Activated T-cell treated with anti-CD3 and anti-CD28 coated beads, Interleukin-2, amount 50 U/mL, for 48 hours (primary cell): ENCODE measurements at places on chromosomes 12 and 14.

- no peak for DNase-seq
Observed at GRCh38 chr14:63134801-63135200, 69.4 kb upstream of the RHOJ start.

- peak; percentile 77 for DNase-seq
Observed at GRCh38 chr14:35416108-35416750, 11.7 kb upstream of the NFKBIA start.

DNA sequence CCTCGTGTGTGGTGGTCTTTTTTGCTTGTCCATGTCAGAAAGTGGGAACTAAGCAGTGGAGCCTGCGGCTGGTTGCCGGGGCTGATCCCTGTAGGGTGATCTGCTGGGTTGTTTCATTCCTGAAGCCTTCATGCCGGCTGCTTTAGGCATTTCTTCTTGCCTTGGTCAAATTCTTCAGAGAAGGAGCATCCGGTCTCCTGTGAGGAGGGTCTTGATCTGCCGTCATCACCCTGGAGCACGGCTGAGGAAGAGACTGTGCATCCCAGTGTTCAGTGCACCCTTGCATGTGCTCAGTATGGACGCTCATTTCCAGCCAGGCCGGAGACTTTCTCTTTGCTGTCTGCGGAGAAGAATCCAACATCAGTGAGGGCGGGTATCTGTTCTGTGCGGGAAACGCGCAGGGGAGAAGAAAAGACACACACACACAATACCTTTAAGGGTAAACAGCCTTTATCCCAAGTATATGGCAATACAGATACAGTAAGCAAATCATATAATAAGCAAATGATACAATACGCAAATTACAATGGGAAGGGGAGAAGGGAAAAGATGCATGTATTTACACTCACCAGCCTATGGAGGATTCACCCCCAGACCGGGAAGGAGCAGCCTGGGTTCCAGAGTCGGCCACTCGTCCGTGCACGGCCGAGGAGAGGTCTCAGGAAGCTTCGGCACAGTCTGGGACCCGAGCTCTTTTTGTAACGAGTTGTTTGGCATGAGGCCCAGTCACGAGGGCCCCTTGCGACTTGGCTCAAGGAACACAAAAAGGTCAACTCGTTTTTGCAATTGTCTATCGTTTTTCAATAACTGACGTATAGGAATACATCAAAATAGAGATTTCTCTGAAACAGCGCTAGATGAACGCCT lies 1366.8 kb upstream of the TMEM132C start:
- DNase-seq, result no peak

GRCh38 chr14:36057452-36058116 lies 118.9 kb downstream of the PTCSC3 start:
- DNase-seq, result no peak

GRCh38 chr12:67355428-67356379 lies 86.5 kb downstream of the CAND1 start:
- no peak for DNase-seq

DNA sequence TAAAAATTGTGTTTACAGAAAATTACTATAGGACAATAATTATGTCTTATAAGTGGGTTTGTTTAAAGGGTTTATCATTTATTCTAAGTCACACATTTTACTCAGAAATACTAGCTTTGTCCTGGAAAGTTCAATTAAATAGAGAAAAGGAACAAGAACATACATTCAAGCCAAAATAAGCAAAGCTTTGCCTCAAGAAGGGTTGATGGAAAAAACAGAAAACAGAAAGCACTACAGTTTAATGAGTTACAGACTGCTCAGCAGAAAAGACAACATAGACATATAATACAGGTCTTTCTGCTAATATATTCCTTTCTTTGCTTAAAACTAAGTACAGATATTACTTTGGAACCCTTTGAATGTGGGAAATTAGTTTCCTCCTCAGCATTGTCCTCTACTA lies 703.0 kb upstream of the LRFN5 start:
- DNase-seq, result no peak

DNA sequence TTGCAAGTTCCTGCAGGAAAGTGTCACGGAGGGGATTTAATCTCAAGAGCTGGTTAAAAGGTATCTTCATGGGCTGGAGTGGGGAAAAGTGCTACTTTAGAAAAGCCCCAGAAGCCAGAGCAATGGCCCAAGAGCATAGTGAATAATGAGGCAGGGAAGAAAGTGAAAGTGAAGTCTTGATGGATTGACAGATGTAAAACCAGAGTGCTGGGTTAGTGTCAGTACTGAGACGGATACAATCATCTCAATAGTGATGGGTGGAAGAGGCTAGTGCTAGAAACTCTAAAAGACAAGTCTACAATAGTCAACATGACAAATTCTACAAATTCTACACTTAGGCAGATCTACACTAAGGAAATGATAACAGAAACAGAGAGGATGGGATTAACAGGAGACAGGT lies 68.1 kb downstream of the CIT start:
- no peak for DNase-seq

- no peak for DNase-seq
Observed at GRCh38 chr14:100131181-100131580, 28.3 kb downstream of the DEGS2 start.

DNA sequence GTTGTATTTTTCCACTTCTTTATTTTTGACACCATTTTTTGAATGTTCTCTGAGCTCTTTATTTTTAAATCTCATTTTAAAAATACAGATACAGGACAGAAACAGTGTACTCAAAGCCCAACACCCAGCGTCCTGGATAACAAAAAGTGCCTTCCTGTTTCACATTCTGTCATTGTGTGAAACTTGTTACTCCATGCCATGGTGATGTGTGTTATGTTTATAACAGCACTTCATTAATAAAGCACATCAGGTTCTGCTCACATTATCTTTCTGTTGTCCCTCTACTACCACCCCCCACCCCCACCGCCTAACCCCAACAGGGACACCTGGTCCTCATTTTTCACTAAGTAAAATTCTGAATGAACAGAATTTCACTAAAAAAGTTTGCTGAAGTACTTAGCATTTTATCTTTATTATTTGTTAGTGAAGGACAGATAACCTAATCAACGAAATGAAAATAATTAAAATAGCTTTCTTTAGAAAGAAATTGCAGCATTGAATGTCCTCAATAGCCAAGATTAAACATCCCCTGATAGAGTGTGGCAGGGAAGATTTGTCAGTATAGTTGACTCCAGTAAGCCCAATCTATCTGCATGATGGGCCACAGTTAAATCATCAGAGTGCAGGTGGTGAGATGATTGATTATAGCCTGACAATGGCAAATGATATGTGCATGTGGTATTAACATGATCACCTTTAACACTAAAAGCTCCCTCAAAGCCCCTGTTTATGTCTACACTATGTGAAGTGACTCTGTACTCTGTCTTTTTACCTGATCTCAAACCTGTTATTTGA lies 153.9 kb downstream of the ACSS3 start:
- no peak for DNase-seq

GRCh38 chr12:54526812-54527630 lies 22.4 kb upstream of the PDE1B start:
- DNase-seq, result peak; percentile 75

DNA sequence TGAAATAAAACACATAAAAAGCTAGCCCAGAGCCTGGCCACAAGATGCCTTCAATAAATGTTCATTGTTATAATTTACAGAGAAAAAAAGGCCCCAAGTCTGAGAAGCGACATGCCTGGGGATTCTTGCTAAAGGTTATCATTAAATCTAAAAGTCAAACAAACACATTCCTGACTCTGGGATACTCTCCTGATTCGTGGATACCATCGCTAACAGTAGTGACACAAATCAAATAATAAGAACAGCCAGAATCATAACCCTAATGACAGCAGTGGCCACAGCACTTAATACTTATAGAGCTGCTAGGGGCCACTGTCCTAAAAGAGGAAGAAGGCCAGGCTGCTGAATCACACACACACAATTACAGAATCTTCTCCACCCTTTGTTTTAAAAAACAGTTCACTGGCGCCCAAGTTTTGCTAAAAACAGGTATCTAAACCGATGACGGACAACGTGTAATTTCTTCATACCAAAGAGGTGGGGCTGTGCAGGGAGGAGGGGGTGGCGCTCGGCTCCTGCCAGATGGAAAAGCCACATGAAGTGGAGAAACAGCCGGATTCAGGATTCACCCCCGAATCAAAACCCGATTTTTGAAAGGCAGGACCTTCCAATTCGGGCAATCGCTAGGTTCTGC lies 1.2 kb downstream of the CLIP1 start:
- DNase-seq, result no peak
